Activated T-helper 17 cell treated with anti-CD3 and anti-CD28 coated beads, Interleukin-2, amount 50 U/mL, for 72 hours (primary cell): ENCODE measurements at places on chromosomes 12 and 14.

DNA sequence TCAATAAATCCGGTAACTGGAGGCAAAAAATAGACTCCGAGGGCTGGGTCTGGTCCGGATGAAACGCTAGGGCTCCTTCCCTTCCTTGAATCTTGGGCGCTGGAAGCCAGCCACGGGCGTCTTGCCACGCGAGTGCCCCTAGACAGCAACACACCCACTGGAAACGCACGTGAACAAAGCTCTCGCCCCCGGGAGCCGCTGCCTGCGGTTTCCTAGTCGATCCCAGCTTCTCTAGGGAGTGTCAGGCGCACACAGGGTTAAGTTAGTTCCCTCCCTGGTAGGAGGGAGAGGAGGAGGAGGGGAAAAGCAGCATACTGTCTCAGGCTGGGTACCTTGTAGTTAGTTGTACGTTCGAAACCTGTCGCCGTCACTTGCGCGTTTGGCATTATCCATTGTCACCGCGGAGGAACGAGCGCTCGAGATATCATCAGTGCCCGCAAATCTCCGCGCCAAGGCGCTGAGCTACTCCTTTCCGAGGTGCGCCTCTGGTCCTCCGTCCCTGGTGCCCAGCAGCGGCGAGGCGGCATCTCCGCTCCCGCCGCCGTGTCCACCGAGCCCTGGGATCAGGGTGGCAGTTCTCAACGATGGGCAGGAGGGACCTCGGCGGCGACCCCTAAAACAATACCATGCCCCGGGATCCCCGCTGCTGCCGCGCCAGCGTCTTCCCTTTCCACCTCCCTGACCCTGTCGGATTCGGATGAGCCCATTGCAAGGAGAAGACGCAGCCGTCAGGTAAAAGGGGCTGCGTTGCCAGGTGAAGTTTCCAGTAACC, at the start of gene FLRT2:
Gene FLRT2, plus strand, starts transcription at position 342 of the 772 bp plus-strand sequence. CDS start 91,371 bp downstream, outside the sequence.
- no peak within 1 kb of the TSS for H3K27ac ChIP-seq
- H3K4me1 ChIP-seq: peaks cover 4% of the 10 kb centered on the region
- no peak for ATAC-seq
- H3K27me3 ChIP-seq: peaks cover 56% of the 10 kb centered on the region
- no peak within 1 kb of the TSS for H3K4me3 ChIP-seq

GRCh38 chr14:22919601-22919921, 612 bp upstream of the RBM23 start:
- peaks cover 97% of the 10 kb centered on the region for H3K36me3 ChIP-seq
- peak; percentile 18 for ATAC-seq
- no peaks in the 10 kb centered on the region for H3K27me3 ChIP-seq
- H3K4me3 ChIP-seq: peak overlapping the region; percentile 98
- H3K4me1 ChIP-seq: peaks cover 23% of the 10 kb centered on the region

DNA sequence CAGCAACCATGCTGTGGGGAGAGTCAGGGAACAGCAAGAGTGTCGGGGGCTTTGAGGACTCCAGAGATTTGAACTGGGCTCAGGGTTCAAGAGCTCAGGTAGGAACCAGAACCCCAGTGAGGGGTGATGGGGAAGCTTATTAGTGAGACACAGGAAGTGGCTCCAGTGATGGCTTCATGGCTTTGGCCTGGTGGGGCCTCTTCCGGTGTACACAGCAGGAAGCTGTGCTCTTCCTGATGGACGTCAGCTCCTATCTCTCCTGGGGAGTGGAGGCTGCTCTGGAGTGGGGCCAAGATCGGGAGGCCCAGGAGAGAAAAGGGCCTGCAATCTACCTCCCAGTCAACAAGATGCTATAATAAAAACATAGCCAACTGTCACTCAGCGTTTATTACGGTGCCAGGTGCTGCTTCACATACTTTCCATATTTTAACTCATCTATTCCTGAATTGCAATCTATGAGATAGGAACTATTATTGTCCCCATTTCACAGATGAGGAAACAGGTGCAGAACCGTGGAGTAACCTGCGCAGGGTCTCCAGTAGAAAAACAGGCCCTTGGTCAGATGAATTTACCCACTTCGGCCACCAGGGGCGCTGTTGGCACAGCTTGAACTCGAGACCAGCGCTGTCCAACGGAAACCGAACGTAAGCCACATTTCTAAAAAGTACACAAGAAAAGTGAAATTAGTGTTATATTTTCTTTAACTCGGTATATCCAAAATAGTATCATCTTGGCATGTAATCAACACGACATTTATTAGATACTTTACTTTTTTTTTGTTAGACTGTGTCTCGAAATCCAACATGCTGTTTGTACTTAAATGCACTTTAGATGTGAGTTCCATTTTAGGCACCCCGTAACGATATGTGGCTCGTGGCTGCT, 63.6 kb upstream of the DLK1 start:
- ATAC-seq: peak; percentile 43
- H3K36me3 ChIP-seq: no peaks in the 10 kb centered on the region
- H3K4me1 ChIP-seq: no peaks in the 10 kb centered on the region

GRCh38 chr14:104331871-104332605, 193.7 kb downstream of the KIF26A start:
- H3K27me3 ChIP-seq: no peaks in the 10 kb centered on the region
- H3K4me1 ChIP-seq: no peaks in the 10 kb centered on the region
- ATAC-seq: no peak
- no peak overlapping the region for H3K4me3 ChIP-seq

DNA sequence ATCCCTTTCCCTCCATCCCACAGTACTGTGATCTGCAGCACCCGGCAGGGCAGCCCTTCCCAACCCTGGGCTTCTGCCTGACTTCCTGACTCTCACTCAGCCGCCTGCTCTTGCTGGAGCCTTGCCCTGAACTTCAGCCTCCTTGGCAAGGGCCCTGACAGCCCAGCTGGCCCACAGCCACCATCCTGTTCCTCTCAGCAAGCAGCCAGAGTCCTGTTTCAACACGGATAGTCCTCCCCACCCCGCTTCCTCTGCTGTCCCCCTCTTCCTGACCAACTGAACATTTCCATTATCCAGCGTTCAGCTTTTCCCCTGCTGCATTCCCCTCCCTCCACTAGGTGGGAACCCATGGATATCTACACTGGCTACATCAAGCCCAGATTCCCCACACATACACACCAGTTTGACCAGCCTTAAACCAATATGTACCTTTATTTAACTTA, 74.0 kb upstream of the MDM1 start:
- no peak overlapping the region for H3K27ac ChIP-seq
- ATAC-seq: no peak
- no peaks in the 10 kb centered on the region for H3K27me3 ChIP-seq
- H3K4me1 ChIP-seq: peaks cover 5% of the 10 kb centered on the region

DNA sequence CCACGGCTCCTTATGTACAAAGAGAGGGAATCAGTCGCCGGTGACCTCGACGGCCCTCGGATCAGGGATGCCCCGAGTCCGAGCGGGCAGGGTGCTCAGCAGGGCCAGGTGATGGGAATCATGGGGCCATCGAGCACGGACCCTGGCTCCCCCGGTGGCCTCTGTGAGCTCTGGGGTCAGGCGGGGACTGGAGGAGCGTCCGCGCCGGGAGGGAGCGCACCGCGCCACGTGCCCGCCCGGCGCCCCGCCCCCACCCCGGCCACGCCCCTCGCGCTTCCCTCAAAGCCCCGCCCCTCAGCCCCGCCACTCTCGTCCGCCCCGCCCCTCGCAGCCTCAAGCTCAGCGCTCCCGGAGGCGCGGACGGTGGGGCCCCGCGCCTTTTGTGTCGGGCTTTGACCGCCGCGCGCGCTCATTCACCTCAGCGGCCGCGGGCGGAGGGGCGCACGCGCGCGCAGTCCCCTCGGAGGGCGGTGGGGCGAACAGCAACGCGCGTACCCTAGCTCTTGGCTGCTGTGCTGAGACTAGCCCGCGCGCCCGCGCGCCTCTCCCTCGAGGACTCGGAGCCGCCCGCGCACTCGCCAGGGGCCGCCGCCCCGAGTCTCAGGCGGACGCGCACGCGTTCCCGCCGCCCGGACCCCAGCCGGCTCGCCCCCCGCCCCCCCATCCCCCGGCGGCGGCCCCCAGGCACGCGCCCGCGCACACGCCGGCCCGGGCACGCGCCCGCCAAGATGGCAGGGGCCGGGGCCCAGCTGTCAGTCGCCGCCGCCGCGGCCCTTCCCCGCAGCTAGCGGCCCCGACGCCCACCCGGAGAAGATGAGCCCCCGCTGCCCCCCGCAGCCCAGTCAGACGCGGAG, 93.9 kb upstream of the EVL start:
- peaks cover 7% of the 10 kb centered on the region for H3K36me3 ChIP-seq
- peak overlapping the region; percentile 66 for H3K4me3 ChIP-seq
- peak; percentile 86 for ATAC-seq

GRCh38 chr14:100285021-100285912, 21.0 kb downstream of the SLC25A29 start:
- peak overlapping the region; percentile 78 for H3K4me3 ChIP-seq
- H3K36me3 ChIP-seq: peaks cover 12% of the 10 kb centered on the region

DNA sequence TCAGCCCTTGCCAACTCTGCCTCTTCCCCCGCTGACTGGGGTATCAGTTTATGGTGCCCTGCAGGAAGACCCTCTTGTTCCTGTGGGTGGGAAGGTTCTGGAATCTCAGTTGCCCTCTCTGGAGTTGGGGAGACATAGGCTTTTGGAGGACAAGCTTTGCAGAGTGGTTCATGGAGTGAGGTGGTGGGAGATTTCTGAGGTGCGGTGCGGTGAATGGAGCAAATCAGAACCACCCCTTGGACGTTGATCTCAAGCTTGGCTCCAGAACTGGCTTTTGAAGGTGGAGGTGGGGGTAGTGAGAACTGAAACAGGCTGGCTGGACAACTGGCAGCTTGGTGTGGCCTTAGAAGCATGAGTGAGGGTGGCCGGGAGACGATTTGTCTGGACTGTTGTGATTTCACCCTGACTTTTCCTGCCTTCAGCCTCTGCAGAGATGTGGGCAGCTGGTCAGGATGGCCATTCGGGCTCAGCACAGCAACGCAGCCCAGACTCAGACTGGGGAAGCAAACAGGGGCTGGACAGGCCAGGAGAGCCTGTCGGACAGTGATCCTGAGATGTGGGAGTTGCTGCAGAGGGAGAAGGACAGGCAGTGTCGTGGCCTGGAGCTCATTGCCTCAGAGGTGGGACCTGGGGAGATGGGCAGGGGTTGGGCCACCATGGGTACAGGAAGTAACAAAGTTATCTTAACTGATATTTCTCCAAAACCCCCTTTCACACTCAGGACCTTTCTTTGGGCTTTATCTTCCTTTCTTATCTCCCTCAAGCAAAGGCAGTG, 1.1 kb downstream of the SHMT2 start:
- no peak for ATAC-seq
- peaks cover 15% of the 10 kb centered on the region for H3K27me3 ChIP-seq
- peaks cover 30% of the 10 kb centered on the region for H3K4me1 ChIP-seq
- peak overlapping the region; percentile 100 for H3K27ac ChIP-seq
- peak overlapping the region; percentile 100 for H3K4me3 ChIP-seq

DNA sequence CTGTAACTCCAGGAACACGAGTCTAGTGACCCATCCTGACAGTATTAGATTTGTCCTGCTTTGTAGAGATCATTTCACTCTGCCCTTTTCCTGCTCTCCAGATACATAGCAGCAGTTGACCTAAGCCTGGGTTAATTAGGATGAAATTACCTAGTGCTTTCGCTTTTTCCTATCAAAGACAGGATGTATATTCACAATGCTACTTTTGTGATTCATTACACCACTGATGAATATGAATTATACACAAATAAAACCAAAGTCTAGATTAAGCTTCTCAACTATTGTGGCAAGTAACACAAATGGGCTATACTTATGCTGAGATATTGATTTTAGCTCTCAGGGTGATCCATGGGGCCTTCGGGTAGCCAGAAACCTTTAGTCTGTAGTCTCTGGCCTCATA, 17.9 kb downstream of the CERS5 start:
- H3K4me3 ChIP-seq: no peak overlapping the region
- peak overlapping the region; percentile 65 for H3K27ac ChIP-seq
- H3K4me1 ChIP-seq: peaks cover 17% of the 10 kb centered on the region
- peak; percentile 64 for ATAC-seq

GRCh38 chr14:47917344-47917954, 242.0 kb upstream of the MDGA2 start:
- H3K4me3 ChIP-seq: no peak overlapping the region
- no peaks in the 10 kb centered on the region for H3K36me3 ChIP-seq
- H3K27ac ChIP-seq: no peak overlapping the region
- no peak for ATAC-seq
- H3K27me3 ChIP-seq: no peaks in the 10 kb centered on the region

DNA sequence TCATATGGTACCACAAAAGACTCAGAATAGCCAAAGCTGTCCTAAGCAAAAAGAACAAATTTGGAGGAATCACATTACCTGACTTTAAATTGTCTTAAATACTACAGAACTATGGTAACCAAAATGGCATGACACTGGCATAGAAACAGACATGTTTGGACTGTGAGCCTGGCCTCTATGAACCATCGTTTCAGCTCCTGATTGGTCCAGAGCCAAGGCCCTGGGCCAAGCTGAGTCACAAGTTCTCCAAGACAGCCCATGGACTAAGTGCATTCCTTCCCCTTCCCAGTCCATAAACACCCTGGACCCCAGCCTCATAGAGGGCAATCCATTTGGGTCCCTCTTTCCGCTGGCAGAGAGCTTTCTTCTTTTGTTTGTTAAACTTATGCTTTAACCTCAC, 12.1 kb upstream of the PRR4 start:
- no peak overlapping the region for H3K27ac ChIP-seq
- no peaks in the 10 kb centered on the region for H3K27me3 ChIP-seq
- H3K4me1 ChIP-seq: no peaks in the 10 kb centered on the region
- ATAC-seq: no peak
